Stimulated activated CD4-positive, alpha-beta T cell treated with anti-CD3 and anti-CD28 coated beads, Interleukin-2, amount 100 ng/mL, for 4 hours (primary cell): ENCODE measurements at places on chromosomes 3 and 15.

- DNase-seq = no peak
Measured at GRCh38 chr15:94122516-94122915, 108.8 kb upstream of the MCTP2 start.

DNA sequence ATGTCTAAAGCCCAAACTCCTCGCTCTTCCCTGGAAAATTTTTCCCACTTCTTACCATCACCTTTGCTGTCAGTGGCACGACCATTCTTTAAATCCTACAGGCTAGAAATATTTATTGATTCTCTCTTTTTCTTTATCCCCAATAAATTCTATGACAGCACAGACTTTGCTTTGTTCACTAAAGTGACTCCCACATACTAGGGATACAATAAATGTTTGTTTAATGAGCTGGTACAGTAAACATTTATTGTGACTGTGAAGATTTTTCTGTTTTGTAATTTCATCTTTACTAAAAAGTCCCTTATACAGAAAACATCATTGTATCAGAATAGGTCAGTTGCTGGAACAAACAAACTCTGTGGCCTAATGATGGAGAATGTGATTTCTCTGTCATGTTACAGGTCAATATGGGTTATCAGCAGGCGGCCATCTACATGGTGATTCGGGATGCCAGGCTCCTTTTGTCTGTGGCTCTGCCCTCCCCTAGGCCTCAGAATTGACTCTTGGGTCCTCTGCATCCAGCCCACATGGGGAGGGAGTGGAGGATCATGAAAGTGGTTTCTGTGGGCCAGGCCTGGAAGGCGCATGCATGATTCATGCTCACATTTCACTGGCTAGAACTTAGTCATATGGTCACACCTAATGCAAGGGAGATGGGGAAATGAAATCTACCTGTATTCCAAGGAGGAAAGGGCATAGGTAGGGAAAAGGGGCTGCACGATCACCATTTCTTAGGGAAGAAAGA is 22.7 kb upstream of the KNG1 start:
- DNase-seq = no peak

GRCh38 chr3:23100106-23100505 is 103.0 kb upstream of the UBE2E2 start:
- DNase-seq = no peak

DNA sequence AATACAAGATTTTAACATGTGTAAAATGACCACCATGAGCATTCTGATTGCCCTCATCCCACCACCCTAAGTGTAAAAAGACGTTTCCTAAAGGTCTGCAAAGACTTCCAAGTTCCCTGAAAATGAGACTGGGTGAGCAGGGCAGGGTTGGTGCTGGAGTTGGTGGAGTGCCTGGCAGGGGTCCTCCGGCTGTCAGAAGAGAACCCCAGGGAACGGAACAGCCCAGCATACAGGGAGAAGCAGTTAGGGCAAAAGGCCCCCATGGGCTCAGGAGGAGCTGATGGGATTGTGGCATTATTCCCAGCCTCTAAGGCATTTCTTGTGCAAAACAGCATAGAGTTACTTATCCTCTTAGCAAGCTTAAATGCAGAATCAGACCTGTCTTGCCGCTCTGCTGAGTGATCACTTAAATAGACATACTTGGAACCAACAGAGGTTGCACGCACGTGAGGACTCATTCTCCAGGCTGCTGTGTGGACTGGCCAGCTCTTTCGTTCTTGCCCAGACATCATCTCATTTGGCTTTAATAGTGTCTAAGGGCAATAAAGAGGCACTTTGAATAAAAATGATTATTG is 36.0 kb downstream of the XYLB start:
- DNase-seq = no peak

- no peak for DNase-seq
Measured at GRCh38 chr15:58329781-58330671, 101.8 kb upstream of the LIPC start.

- no peak for DNase-seq
Measured at GRCh38 chr3:187256051-187256616, 35.4 kb downstream of the MASP1 start.

DNA sequence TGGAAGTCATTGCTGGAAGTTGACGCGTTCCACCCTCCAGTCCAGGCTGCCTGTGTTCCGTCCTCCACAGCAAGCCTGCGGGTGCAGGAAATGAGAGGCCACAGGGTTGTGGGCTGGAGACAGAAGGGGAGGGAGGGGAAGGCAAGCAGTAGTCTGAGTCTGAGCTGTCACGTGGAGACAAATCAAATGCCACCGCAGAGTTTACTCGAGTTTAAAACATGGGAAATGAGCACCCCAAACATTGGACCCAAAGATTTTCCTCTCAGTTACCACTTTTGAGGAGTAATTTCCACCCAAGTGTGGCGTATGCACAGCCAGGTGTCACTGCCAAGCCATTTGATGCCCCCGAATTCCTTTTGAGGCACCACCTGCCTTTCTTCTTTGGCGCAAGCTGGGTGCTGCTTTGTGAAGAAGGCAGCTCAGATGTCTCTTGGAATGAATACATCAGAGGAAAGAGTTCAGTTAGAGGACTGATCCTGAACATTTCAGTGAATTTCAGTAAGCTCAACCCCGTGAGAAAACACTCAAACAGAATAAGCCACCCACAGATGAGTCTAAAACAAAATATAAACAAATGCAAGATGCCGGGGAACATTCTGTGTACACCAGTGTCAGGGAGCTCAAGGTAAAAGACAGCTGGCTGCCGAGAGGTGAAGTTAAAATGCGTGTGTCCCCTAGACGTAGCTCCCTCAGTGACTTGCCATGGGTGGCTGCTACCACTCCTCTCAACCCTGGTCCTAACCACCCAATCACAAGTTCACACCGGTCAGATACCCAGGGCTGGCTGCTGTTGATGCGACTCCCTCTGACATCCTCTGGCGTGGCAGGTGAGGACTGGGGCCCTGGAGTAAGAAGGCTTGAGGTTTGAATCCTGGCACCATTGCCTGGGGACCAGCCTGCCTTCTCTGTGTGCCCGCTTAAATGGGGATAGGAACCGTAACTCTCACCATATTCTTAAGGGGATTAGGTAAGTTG is 203.8 kb downstream of the UACA start:
- peak; percentile 37 for DNase-seq

DNA sequence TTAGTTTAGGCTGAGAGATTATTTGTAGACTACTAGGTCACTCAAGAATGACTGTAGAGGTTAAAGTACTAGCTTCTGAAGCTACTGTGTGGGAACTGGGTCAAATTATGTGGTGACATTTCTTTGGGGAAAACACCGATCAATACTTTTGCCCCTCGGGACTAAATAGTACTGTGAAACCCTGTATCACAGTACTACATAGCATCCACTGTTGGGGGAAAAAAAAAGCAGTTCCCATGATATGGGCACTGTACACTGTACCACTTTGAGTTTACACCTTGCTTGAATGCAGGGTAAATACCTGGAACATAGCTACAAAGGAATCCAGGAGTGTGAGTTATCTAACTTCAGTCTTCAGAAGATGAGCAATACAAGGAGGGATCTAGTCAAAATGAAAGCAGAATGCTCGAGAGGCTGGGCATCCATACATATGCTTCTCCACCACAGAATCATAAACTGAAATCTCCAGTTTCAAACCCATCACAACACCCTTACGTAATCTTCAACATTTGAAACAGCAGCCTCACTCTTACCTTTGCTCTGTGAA is 311.4 kb downstream of the UNC13C start:
- no peak for DNase-seq

DNA sequence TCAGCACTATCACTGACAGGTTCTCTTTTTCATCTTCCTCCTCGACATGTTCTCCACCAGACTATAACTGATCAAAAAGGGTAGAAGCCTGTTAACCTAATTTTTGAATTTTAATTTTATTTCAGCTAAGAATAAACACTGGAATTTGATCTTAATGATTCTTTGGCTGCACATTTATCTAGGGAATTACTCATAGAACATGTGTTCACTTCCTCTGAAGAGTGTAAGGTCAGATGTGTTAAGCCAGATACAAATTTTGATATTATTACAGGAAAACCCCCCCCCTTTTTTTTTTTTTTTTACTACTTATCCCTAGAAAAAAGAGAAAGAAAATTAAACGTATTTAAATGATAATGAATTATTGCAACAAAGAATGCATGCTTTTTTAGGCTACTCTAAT is 15.0 kb downstream of the DCBLD2 start:
- DNase-seq = no peak

DNA sequence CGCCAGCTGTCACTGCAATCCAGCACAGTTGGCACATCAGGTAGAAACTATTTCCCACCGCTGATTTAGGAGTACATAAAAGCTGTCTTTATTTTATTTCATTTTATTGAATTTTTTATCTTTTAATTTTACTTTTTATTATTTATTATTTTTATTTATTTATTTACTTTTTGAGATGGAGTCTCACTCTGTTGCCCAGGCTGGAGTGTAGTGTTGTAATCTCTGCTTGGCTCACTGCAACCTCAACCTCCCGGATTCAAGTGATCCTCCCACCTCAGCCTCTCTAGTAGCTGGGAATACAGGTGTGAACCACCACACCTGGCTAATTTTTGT is 31.0 kb downstream of the SRGAP3 start:
- no peak for DNase-seq

DNA sequence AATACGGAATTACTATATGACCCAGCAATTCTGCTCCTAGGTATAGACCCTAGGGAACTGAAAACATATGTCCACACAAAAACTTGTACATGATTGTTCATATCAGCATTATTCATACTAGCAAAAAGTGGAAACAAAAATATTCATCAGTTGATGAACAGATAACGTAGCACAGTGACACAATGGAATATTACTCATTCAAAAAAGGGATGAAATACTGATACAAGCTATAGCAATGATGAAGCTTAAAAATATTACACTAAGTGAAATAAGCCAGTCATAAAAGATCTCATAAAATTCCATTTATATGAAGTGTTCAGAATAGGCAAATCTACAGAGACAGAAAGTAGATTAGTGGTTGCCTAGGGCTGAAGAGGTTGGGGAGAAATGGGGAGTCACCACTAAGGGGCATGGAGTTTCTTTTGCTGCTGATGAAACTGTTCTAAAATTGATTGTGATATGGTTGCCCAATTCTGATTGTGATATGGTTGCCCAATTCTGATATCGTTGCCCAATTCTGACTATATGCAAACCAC is 10.5 kb downstream of the C15orf61 start:
- no peak for DNase-seq

- no peak for DNase-seq
Measured at GRCh38 chr3:21509731-21510470, 241.1 kb downstream of the ZNF385D start.

DNA sequence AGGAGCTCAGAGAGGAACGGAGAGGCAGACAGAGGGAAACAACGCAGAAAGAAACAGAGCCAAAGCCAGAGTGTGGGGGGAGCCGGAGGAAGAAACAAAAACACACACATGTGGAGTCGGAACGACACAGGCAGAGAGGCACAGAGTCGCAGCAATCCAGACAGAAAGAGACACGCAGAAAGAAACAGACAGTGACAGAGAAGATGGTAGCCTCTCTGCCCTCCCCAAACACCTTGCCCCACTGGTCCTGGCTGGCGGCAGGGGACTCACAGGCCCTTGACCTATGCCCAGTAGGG is 1.7 kb downstream of the NCKIPSD start:
- DNase-seq = no peak

GRCh38 chr3:171284308-171285075 is 175.7 kb downstream of the TNIK start:
- DNase-seq = no peak

GRCh38 chr3:40476478-40477470 is at the start of gene ZNF619:
Gene ZNF619 (plus strand): TSS chr3:40477122. CDS start chr3:40477980, 858 bp downstream.
- peak; percentile 27 for DNase-seq

GRCh38 chr3:109241459-109242186 is 74.7 kb downstream of the DPPA2 start:
- no peak for DNase-seq

GRCh38 chr3:66467996-66468735 is 32.7 kb downstream of the LRIG1 start:
- DNase-seq = no peak

DNA sequence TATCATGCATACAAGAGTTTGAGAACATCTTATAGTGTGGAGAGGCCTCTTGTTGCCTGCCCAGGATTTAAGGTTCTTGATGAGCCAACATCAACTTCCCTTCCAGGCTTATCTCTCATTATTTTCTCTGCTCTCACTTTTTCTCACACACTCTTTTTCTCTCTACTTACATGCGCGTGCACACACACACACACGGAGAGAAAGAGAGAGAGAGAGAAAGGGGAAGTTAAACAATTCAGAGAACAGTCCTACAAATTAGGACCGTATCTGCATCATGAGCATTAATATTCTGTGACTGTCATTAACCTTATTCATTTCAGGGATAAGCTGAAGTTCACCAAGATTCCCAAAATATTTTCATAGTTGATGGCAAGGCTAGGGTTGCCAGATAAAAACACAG is 269.0 kb downstream of the ZNF621 start:
- DNase-seq = no peak

DNA sequence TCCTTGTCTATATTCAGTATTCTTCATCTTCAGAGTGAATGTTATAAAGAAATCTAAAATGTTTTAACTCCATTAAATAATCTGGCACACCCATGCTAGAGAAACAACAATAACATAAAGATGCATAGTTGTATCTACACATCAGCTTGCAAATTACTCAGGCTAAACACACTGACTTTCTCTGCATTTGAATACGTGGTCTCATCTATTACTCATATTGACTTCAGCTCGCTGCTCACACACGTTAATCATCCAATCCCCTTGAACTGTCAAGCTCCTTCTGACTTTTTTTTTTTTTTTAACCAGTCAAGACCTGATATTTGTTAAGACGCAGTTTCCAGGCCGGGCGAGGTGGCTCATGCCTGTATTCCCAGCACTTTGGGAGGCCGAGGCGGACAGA is 1137.3 kb upstream of the CADM2 start:
- DNase-seq = no peak

- DNase-seq = no peak
Measured at GRCh38 chr15:64235552-64235951, 72.7 kb upstream of the PPIB start.

GRCh38 chr3:159112724-159113123 is 310.9 kb downstream of the MFSD1 start:
- no peak for DNase-seq
